ENCODE measurements at places on chromosomes 2 and 18. TPM values are rescaled to one million over a fixed set of nuclear protein-coding genes. Genes with fewer than 3 reads are reported as not detected.

DNA sequence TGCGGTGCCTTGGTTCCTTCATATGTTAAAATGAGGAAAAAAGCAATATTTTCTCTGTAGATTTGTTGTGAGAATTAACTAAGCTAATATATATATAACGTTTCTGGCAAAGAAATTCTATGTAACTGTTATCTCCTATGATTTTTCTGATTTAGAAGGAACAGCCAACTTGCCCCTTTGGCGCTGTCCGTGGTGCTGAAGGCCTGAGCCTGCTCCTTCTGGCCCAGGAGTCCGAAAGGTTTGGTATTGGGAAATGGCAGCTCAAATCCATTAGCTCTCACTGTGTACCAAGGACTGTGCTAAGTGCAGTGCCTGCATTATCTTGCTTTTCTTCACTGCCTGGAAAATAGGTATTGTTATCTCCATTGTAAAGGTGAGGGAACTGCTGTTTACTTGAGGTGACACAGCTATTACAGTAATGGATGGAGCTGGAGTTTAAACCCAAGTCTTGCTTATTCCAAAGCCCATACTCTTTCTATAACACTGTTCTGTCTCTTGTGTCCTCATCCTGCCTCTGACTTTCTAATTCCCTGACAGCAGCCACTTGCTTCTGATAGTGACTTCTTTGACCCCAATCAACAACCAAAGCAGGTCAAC is 52.2 kb downstream of the C1QL2 start:
- DNase-seq: peak; percentile 53

- DNase-seq: no peak
Measured at GRCh38 chr2:232524771-232525170, 1.2 kb upstream of the CHRND start.

GRCh38 chr2:172261292-172261691 is 158.6 kb upstream of the DLX2 start:
- DNase-seq: no peak

ZSCAN30 gene
- total RNA-seq: 2.2 TPM

CXCR2 gene
- total RNA-seq: not detected

Data from HT-29 (cell line).